Stimulated activated CD4-positive, alpha-beta T cell treated with anti-CD3 and anti-CD28 coated beads, TNF-alpha, amount 100 ng/mL, for 48 hours (primary cell): ENCODE measurements at places on chromosomes 2 and 18.

DNA sequence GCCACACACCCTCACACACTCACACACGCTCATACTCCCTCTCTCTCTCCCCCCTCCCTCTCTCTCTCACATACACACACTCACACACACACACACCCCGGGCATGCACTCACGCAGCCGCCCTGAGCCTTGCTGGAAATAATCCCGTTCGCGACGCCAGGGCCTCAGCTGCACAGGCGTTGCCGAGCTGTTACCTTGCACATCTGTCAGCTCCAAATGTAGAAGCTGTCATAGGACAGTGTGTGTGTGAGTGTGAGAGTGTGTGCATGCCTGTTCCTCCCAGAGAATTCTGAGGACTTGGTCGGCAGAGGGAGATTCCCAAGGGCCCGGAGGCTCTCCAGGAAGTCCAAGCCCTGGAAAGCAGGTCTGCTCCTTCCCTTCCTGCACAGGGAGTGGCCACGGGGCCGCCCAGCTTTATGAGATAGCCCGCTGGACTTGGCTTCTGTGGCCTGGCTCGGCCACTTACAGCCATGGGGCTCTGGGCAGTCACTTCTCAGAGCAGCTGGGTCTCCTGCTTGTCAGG lies 8.6 kb downstream of the SPR start:
- no peak for DNase-seq

- no peak for DNase-seq
These were observed 35.9 kb downstream of the LHCGR start for GRCh38 chr2:48719480-48720177.

DNA sequence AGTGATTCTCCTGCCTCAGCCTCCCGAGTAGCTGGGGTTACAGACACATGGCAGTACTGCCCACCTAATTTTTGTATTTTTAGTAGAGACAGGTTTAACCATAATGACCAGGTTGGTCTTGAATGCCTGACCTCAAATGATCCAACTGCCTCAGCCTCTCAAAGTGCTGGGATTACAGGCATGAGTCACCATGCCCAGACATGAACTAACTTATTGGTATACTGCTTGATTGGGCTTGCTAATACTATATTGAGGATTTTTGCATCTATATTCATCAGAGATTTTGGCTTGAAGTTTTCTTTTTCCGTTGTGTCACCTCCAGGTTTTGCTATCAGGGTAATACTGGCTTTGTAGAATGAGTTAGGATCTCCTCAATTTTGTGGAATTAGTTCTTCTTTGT lies 706.1 kb upstream of the HS6ST1 start:
- no peak for DNase-seq

DNA sequence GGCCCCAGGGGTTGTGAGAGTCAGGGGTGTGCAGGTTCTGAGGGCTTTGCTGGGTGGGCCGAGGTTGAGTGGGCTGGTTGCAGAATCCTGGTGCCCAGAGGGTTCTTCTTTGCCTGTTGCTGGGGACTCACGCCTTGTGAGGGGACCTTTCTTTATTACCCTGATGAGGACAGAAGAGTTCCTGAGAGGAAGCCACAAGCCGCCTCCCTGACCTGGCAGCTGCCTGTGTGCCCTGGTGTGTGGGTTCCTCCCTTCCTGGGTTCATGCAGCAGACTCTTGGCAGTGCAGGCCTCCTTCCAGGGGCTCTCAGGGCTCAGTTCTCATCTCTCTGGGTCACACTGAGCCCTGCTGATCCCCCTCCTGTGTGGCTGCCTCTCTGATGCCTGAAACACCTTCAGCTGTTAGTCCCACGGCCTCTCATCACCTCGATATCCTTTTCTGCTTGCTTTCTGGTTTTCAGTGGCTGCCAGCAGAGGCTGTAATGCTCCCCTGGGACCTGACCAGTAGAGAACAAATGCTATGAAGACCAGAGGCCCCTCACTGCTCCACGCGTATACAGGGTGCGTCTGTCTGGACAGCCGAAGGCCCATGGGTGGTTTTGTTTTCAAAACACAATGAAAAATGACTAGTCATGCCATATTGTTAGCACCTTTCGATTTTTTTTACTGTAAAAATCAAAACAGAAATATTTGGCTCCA lies 191.3 kb downstream of the AGAP1 start:
- no peak for DNase-seq

DNA sequence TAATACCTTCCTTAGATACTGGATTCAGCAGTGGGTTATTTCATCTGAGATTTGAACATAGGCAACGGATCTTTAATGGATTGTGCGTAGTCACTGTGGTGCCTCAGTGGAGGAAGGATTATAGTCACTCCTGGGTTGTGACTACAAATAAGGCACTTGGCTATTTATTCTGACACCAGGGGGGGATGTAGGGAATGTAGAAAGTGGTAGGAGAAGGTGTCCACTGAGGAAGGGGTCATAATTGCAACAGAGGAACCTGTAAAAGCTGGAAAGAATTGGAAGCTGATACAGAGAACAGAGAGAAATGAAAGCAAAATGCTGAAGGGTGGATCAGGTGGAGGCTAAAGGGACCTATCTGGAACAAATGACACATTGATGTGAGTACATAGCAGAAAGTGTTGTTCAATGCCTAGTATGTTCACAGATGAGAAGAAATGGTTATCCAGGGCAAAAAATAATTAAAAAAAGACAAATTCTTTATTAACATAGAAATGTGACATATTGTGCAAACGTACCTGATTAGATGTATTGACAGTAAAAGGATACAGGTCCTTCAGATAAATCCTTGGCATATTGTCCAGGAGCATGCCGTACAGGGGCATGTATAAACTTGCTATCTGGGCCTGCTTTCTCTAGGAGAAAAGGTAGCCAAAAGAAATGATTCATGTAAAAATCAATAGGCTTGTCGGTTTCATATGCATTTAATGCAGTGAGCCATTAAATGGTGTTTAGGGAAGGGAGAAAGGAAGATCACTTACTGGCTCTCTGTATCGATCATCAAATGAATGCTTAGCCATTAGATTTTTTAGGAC lies 91.2 kb upstream of the CCDC195 start:
- DNase-seq, result no peak

GRCh38 chr2:104852090-104852666 lies 1.7 kb upstream of the POU3F3 start:
- no peak for DNase-seq

DNA sequence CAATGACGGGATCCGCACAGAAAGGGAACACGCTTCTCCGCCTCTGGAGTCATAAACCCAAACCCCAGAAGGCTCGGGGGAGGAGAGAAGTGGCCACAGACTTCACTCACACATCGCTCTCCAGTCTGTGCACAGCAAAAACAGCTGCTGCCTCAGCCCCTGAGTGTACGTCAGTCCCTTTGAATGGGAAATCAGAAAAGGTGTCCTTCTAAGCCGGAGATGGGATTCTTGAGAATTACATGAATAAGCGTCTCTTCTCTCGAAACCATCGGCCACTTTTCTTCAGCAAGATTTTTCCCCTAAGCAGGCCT lies 78.3 kb downstream of the PDCL3 start:
- no peak for DNase-seq

DNA sequence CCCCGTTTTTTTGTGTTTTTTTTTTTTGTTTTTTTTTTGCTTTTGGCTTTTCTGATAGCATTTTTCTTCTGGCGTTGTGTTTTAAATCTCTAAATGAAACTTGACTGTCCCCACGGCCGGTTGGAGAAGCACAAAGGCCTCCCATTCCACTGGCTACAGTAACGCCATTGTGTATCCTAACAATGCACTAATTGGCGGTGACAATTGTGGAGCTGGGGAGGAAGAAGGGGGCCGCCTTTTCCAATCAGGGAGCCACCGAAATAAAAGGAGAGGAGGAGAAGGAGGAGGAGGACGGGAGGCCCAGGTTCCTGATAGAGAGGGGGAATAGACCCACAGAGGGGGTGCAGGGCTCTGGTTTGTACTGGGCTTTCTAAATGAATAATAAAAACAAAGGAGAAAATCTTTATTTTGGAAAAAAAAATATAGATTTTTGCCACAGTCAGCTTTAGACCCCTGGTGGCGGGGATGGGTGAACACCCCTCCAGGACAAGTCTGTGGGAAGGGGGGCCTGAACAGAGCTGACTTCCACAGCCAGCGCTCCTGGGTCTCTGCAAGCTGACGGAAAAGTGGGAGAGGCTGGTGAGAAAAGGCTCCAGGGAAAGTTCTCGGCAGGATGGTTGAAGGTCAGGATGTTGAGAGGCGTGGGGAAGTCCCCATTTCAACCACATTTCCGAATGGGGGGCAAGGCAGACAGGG lies 43.7 kb upstream of the FZD5 start:
- no peak for DNase-seq

DNA sequence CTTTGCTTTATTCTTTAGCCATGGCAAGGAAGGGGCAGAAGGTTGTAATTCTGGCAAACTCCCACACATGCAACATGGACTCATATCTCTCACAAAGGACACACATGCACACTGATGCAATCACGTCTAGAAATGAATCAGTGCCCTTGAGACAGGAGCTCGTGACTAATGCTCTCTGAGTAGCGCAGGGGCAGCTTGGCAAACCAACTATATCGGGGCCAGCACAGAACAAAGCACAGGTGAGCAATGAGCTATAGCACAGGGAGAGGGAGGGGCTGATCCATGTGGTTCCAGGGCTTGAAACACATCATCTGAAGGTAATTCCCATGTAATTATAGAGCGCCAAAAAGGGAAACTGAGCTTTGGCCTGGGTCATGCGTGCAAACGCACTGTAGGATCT lies 165.2 kb upstream of the KLF7 start:
- peak; percentile 72 for DNase-seq

GRCh38 chr18:73384246-73384645 lies 516.5 kb upstream of the NETO1 start:
- DNase-seq, result no peak

GRCh38 chr2:10834068-10834655 lies 21.6 kb upstream of the PDIA6 start:
- DNase-seq, result no peak

DNA sequence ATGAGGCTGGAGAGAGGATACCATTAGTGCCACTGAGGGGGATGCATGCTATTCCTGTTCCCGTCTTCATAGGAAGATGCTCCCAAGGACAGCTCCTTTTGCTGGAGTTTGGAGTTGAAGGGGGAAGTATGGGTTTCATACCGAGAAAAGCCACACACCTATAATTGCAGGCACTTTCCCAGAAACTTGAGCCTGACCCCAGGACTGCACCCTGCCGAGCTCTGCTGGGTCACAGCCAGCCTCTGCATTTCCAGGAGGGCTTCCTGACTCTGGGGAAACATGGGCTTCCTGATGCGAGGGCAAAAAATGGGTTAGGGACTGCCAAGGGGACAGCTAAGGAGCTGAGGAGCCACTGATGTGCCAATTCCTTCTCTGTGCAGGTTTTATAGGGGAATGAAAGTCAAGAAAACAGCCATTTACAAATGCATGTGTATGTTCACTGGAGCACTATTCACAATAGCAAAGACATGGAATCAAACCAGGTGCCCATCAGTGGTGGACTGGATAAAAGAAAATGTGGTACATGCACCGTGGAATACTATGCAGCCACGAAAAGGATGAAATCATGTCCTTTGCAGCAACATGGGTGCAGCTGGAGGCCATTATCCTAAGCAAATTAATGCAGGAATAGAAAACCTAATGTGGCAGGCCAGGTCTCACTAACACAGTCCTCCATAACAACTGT lies 104.5 kb downstream of the ACAA2 start:
- DNase-seq, result no peak

- no peak for DNase-seq
These were observed 17.0 kb upstream of the SCYGR1 start for GRCh38 chr2:227404585-227405271.

- DNase-seq, result no peak
These were observed 202.7 kb downstream of the NYAP2 start for GRCh38 chr2:225602205-225602604.

GRCh38 chr2:181517685-181518301 lies 60.6 kb downstream of the ITGA4 start:
- no peak for DNase-seq

- DNase-seq, result no peak
These were observed 193.3 kb upstream of the AGAP1 start for GRCh38 chr2:235300368-235301201.

DNA sequence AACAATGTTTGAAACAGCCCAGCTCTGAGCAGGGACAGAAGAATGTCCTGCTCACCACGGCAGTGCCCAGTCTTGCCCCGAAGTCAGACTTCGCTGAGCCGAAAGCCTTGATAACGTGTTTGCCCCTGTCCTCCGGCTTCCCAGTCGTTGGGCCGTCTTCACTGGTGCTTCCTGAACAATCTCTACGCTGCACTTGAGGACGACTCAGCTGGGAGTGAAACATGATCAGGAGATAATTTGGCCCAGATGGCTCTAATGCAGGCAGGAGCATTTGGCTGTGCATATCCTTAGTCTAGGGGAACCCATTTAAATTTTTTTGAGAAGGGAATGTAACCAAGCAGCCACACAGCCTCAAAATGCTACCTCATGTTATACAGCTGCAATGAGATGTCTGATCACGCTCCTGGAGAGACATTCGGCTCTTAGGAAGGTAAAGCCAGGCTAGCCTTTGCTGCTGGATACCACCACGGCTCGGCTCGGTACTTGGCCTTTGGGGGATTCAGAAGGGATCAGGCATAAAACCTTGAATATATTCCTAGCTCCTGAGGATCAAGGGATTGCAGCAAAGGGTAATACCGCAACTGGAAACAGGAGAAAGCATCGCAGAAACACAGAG lies 43.6 kb downstream of the FECH start:
- no peak for DNase-seq

GRCh38 chr2:117128461-117128860 lies 686.0 kb upstream of the DDX18 start:
- no peak for DNase-seq

DNA sequence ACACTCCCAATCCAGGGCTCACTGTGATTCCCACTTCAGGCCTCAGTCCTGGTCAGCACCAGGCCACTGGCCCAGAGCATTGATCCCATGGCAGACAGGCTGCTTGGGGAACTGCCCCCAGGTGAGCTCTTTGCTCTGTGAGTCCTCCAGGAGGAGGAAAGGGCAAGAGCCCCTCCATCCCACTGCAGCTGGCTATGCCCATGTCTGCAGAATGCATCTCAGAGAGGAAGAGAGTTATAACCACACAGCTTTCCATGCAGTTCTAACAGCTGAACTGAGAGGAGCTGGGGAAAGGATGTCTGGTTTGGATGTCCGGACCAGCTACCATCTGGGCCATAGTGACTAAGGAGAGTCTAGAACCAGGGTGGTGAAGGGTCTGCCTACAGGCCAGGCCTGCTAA lies 230.3 kb downstream of the DYSF start:
- DNase-seq, result no peak

DNA sequence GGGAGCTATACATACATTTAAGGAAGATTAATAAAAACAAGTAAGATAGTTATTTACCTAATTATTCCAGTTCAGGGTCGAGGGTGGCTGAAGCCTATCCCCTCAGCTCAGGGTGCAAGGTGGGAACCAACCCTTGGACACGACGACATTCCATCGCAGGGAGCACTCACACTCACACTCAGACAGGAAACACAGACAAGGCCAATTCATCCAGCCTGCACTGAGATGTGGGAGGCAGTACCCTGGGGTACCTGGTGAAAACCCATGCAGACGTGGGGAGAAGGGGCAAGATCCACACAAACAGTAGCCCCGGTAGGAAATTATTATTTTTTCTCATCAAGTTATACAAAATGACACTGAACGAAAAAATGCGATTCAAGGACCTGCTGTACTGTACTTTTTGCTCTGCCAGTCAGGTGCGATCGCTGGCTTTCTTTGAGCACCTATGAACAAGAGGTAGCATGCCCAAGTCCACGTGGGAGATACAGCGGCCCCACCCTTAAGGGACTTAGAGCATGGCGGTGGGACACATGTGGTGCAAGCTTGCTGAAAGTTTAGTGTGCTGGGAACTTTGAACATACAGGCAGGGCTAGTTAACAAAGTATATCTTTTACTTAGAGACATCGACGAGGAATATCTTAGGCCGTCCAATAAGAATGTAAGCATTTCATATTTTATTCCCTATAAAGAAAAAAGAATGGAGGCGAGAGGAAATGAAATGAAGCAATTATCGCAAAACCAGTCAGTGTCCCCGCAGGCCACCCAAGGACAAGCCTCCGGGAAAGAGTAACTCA lies 624 bp downstream of the METTL8 start:
- DNase-seq, result peak; percentile 44
